ENCODE measurements at places on chromosomes 2 and 18.

GRCh38 chr2:235229236-235229635 is 264.6 kb upstream of the AGAP1 start:
- no peak overlapping the region for H3K27ac ChIP-seq
- no peaks in the 10 kb centered on the region for H3K36me3 ChIP-seq
- no peaks in the 10 kb centered on the region for H3K27me3 ChIP-seq
- H3K4me1 ChIP-seq: peaks cover 8% of the 10 kb centered on the region

DNA sequence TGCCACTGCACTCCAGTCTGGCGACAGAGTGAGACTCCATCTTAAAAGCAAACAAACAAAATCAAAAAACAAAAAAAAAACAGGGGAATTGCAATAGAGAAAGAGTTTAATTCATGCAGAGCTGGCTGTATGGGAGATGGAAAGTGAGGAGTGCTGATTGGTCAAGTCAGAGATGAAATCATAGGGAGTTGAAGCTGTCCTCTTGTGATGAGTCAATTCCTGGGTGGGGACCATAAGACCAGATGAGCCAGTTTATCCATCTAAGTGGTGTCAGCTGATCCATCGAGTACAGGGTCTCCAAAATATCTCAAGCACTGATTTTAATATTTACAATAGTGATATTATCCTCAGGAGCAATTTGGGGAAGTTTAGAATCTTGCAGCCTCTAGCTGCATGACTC is 45.3 kb downstream of the FRZB start:
- no peak overlapping the region for H3K27ac ChIP-seq
- no peak for DNase-seq
- no peak overlapping the region for H3K4me3 ChIP-seq
- H3K36me3 ChIP-seq: no peaks in the 10 kb centered on the region

DNA sequence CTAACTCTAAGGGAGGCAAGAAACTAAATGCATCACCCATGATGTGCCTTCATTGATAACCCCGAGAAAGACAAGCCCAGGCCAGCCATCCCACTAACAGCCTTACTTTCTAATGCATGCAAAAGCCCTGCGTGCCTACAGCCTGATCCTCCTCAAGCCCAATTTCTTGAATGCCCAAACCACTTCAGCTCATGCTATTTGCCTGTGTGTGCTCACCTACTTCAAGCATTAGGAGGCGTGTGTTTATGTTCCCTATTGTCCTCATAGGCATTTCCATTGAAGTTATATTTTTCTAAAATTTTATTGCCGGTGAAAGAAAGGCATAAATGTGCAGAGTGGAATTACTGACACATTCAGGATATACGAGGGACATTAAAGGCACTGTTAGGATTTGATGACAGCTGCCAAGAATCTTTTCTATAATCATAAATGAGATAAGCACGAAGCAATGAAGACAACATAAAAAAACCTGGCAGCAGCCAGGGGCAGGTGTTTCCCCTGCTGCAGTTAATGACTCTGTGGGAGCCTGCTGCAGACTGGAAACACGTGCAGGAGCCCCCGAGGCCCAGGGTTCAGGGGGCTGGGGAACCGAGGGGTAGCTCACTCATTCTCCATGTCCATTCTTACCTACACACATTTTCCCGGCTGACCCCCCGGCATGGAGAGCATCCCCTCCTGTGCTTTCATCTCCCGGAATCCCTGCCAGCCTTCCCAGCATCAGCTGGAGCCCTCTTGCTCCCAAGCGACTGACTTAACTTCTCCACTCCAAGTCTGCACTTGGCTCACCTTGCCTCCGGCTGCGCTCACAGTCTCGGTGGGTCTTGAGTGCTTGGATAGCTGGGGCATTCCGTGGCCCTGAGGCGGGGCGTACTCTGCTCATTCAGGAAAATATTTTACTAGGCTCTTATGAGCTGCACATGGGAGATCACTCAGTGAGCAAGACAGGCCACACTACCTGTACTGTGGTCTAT is 292.3 kb upstream of the SIX2 start:
- no peaks in the 10 kb centered on the region for H3K27me3 ChIP-seq
- no peak overlapping the region for H3K27ac ChIP-seq
- no peak overlapping the region for H3K4me3 ChIP-seq
- DNase-seq: no peak
- H3K4me1 ChIP-seq: no peaks in the 10 kb centered on the region

DNA sequence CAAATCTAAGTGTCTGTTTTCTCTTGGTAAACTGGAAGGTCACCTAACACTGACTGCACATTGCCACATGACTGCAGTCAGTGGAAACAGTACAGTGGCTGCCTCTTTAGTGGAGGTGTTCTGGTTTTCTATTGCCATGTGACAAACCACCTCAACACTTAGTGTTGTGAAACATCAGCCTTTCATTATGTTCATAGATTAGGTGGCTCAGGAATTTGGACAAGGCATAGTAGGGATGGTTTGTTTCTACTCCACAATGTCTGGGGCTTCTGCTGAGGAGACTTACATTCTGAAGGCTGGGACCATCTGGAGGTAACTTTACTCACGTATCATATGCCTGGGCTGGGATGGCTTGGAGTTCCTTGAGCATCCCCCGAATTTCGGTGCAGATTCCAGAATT is 26.5 kb downstream of the CCDC85A start:
- no peaks in the 10 kb centered on the region for H3K36me3 ChIP-seq
- H3K4me3 ChIP-seq: no peak overlapping the region
- H3K4me1 ChIP-seq: no peaks in the 10 kb centered on the region
- H3K27ac ChIP-seq: no peak overlapping the region
- no peak for DNase-seq
- H3K27me3 ChIP-seq: no peaks in the 10 kb centered on the region

DNA sequence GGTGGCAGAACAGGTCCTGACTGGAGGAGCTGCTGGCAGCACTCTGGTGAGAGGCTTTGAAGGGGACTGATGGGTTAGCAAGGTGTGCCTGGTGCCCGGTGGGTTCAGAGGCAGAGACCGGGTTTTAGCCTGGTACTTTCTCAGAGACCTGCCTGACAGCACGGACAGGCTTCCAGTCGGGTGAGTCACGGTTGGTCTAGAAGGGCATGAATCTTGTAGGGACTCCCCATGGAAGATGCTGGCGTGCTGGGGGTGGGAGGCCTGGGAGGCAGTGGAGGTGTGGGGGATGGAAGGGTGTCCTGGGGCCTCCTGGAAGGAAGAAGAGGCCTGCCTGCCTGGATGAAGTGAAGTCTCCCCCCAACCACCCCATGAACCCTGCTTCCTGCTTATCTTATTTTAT is 52.6 kb downstream of the ACKR3 start:
- no peak overlapping the region for H3K4me3 ChIP-seq
- no peak overlapping the region for H3K27ac ChIP-seq
- H3K4me1 ChIP-seq: no peaks in the 10 kb centered on the region

- no peak overlapping the region for H3K4me3 ChIP-seq
- H3K36me3 ChIP-seq: no peaks in the 10 kb centered on the region
- no peak for DNase-seq
- H3K27me3 ChIP-seq: no peaks in the 10 kb centered on the region
- H3K27ac ChIP-seq: no peak overlapping the region
- no peaks in the 10 kb centered on the region for H3K4me1 ChIP-seq
These were observed 662.9 kb downstream of the IRS1 start for GRCh38 chr2:226136739-226137138.

DNA sequence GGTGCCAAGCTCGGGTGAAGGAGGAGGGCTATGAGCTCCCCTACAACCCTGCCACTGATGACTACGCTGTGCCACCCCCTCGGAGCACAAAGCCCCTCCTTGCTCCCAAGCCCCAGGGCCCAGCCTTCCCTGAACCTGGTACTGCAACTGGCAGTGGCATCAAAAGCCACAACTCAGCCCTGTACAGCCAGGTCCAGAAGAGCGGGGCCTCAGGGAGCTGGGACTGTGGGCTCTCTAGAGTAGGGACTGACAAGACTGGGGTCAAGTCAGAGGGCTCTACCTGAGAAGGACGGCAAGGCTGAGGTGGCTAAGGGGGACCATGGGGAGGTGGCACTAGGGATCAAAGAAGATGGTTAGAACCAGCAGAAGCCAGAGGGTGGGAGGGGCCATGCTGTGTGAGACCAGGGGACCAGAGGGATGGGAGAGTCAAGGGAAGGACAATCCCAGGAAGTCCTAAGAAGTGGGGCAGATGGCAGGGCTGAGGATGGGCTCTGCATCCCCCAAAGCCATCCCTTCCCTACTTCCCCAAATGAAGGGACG is 2.4 kb downstream of the DOK1 start:
- H3K4me3 ChIP-seq: no peak overlapping the region
- peak overlapping the region; percentile 91 for H3K27ac ChIP-seq
- H3K27me3 ChIP-seq: no peaks in the 10 kb centered on the region
- H3K4me1 ChIP-seq: peaks cover 51% of the 10 kb centered on the region
- DNase-seq: no peak

Data from stomach (tissue), 19 donors.